ENCODE measurements at places on chromosomes 16 and 17. TPM values are rescaled to one million over a fixed set of nuclear protein-coding genes. Genes with fewer than 3 reads are reported as not detected.

TBL3 gene
- 24.7 TPM for total RNA-seq

ACE gene
- total RNA-seq, result 64.1 TPM

HOXB1 gene
- not detected for total RNA-seq

KRTAP3-2 gene
- not detected for total RNA-seq

ESRP2 gene
- 61.0 TPM for total RNA-seq

EMC8 gene
- total RNA-seq, result 20.0 TPM

MT1H gene
- 6.3 TPM for total RNA-seq

CACNG4 gene
- total RNA-seq, result 9.3 TPM

TAF15 gene
- total RNA-seq, result 142 TPM

KCNJ18 gene
- not detected for total RNA-seq

CHTF18 gene
- total RNA-seq, result 12.3 TPM

MAPT gene
- total RNA-seq, result 5.1 TPM

RILP gene
- 39.5 TPM for total RNA-seq

KRT20 gene
- total RNA-seq, result not detected

MYH11 gene
- 106 TPM for total RNA-seq

GGT6 gene
- 5.6 TPM for total RNA-seq

ABCC3 gene
- total RNA-seq, result 65.4 TPM

PTX4 gene
- total RNA-seq, result not detected

ARHGDIG gene
- 1.3 TPM for total RNA-seq

TRPV3 gene
- total RNA-seq, result 0.26 TPM

POLG2 gene
- 12.6 TPM for total RNA-seq

INCA1 gene
- 4.5 TPM for total RNA-seq

RNPS1 gene
- 116 TPM for total RNA-seq

C16orf74 gene
- total RNA-seq, result 2.7 TPM

HID1 gene
- total RNA-seq, result 33.5 TPM

CSF3 gene
- 1.2 TPM for total RNA-seq

C16orf89 gene
- total RNA-seq, result 201 TPM

ITGA2B gene
- 4.6 TPM for total RNA-seq

AIPL1 gene
- not detected for total RNA-seq

CFAP97D1 gene
- total RNA-seq, result not detected

GOSR1 gene
- 48.9 TPM for total RNA-seq

SECTM1 gene
- total RNA-seq, result 26.4 TPM

DNASE1L2 gene
- 0.78 TPM for total RNA-seq

PIRT gene
- total RNA-seq, result not detected

EPOP gene
- 2.1 TPM for total RNA-seq

TBC1D3C gene
- total RNA-seq, result not detected

C16orf96 gene
- 0.32 TPM for total RNA-seq

KRTAP1-1 gene
- not detected for total RNA-seq

BCAR1 gene
- 61.7 TPM for total RNA-seq

ZNF778 gene
- total RNA-seq, result 10.3 TPM

CIAO2B gene
- 69.4 TPM for total RNA-seq

NEURL4 gene
- total RNA-seq, result 37.6 TPM

NUDT7 gene
- 7.2 TPM for total RNA-seq

PLK1 gene
- total RNA-seq, result 1.8 TPM

SOCS7 gene
- 23.7 TPM for total RNA-seq

WSCD1 gene
- 7.7 TPM for total RNA-seq

GDPD3 gene
- 11.5 TPM for total RNA-seq

CETP gene
- total RNA-seq, result 1.9 TPM

UTS2R gene
- not detected for total RNA-seq
